ENCODE measurements at places on chromosomes 6 and 20. TPM values are rescaled to one million over a fixed set of nuclear protein-coding genes. Genes with fewer than 3 reads are reported as not detected.

DNA sequence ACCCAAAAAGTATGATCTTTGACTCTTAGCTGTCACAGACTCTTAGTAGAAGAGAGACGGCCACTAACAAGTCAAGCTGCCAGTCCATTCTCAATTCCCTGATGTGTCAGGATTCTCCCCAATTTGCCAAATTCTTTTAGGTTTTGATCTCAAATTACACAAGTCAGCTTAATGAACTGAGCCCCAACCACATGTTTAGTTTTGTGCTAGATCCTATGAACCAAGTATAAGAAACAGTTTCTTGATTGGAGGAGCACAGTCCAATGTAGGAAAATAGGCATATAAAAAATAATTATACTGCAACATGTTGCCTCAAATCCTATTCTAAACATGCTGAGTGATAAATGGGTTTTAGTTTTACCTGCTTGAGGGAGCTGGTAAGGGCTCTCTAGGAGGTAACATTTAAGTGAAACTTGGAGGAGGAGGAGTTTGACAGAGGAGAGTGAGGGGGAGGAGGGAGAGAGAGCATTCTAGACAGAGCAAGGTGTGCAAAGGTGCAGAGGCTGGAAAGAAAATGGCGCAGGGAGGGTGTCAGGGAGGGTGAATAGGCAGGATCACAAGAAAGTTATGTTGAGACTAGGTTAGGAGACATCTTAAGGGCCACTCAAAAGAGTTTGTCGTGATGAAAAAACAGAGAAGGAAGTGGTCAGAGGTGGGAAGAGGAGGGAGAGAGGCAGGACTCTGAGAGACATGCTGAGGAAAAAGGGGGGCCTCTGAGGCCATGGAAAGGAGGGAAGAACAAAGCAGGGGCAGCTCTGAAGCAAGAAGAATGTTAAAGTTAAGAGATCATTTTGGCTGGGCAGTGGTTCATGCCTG is 22.8 kb upstream of the FAM83C start:
- H3K27ac ChIP-seq, result peak overlapping the region; percentile 46
- H3K36me3 ChIP-seq, result no peaks in the 10 kb centered on the region
- no peak overlapping the region for H3K4me3 ChIP-seq
- no peaks in the 10 kb centered on the region for H3K27me3 ChIP-seq

GRCh38 chr20:6732001-6732447 is 35.5 kb upstream of the BMP2 start:
- H3K36me3 ChIP-seq, result no peaks in the 10 kb centered on the region
- H3K4me3 ChIP-seq, result no peak overlapping the region
- no peaks in the 10 kb centered on the region for H3K4me1 ChIP-seq
- H3K27ac ChIP-seq, result no peak overlapping the region
- H3K27me3 ChIP-seq, result no peaks in the 10 kb centered on the region

The FAM209A gene
- total RNA-seq, result not detected

GRCh38 chr6:37160922-37161778 is 8.8 kb upstream of the PIM1 start:
- H3K27me3 ChIP-seq, result no peaks in the 10 kb centered on the region
- H3K27ac ChIP-seq, result no peak overlapping the region
- no peaks in the 10 kb centered on the region for H3K4me1 ChIP-seq
- H3K36me3 ChIP-seq, result no peaks in the 10 kb centered on the region
- no peak for DNase-seq

- H3K27ac ChIP-seq, result no peak overlapping the region
- H3K27me3 ChIP-seq, result no peaks in the 10 kb centered on the region
- peak; percentile 9 for DNase-seq
- no peak overlapping the region for H3K4me3 ChIP-seq
Measured at GRCh38 chr6:101605874-101606273, 212.4 kb downstream of the GRIK2 start.

The CST7 gene
- total RNA-seq, result not detected

GRCh38 chr6:44110005-44110676 is 17.1 kb downstream of the MRPL14 start:
- no peak overlapping the region for H3K27ac ChIP-seq
- H3K27me3 ChIP-seq, result no peaks in the 10 kb centered on the region
- no peak overlapping the region for H3K4me3 ChIP-seq
- H3K4me1 ChIP-seq, result no peaks in the 10 kb centered on the region
- DNase-seq, result no peak

Measured in SJCRH30 (cell line).